Fibroblast of gingiva (primary cell): ENCODE measurements at places on chromosomes 2 and 18.

- DNase-seq, result no peak
These were observed 1139.4 kb upstream of the GYPC start for GRCh38 chr2:125516496-125517109.

GRCh38 chr2:192067631-192068030 is 127.1 kb downstream of the TMEFF2 start:
- no peak for DNase-seq

DNA sequence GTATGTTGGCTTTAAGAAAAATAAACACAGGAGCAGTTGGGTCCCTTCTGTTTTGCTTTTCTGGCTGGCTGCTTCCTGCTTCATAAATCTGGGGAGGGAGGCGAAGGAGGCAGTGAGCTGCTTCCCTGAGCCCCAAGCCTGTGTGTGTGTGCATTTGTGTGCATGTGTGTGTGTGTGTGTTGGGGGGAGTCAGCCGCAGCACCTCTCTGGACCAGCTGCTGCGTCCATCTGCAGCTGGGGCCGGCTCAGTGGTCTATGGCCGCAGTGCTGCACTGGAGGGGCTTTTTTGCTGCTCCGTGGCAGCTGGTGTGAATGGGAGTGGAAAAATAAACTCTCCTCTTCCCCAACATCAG is 192.3 kb downstream of the RNF144A start:
- DNase-seq, result no peak

GRCh38 chr18:49249521-49249920 is 210.9 kb downstream of the DYM start:
- peak; percentile 78 for DNase-seq

- DNase-seq, result peak; percentile 3
These were observed 42.6 kb downstream of the CMPK2 start for GRCh38 chr2:6823111-6823510.

GRCh38 chr2:195531754-195532153 is 125.3 kb upstream of the SLC39A10 start:
- peak; percentile 73 for DNase-seq

DNA sequence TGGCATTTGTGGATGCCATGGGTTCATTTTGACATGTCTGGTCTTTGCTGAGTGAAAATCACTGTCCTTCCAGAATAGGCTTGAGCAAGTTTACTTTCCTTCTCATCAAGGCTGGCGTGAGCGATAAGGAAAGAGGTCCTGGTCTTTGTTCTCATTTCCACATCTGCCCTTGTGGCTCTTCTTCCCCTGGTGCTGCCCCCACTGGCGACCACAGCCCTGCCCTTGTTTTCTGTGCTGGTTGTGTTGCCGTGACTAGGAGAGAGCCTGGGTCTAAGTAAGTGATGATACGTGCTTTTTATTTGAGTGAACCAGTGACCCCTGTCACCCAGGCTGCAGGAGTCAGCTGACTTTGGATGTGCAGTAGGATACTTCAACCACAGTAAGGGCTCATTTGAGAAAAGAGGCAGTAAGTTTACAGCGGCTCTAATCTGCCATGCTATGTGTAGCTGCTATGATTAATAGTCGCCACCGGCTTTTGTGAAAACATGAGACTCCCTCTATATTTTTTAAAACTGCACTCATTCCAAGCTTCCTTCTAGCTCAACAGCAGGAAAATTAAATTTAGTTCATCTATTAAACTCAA is 441.7 kb downstream of the RNF144A start:
- no peak for DNase-seq

- DNase-seq, result no peak
These were observed 125.7 kb upstream of the CYP26B1 start for GRCh38 chr2:72273384-72273783.

DNA sequence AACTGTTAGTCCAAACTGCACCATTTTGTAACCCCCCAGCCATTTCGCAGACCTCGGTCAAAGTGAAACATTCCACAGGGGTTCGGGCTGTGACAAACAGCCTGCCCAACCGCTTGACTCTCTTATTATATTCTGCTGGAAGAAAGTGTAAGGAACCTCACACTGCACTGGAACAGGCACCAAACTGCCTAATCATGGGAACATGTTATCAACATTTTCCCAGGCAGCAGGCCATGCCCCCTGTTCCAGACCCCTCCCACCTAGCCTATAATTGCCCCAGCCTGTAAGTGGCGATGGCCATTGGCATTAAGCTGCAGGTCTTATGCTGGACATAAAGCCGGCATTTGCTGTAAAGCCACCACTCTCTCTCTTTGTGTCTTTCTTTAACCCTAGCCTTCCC is 16.9 kb downstream of the LYG2 start:
- DNase-seq, result no peak

GRCh38 chr2:71846669-71847291 is 300.9 kb downstream of the CYP26B1 start:
- DNase-seq, result peak; percentile 25

- DNase-seq, result no peak
These were observed 26.6 kb downstream of the MEP1B start for GRCh38 chr18:32216390-32216789.

- no peak for DNase-seq
These were observed 951.6 kb upstream of the POU3F3 start for GRCh38 chr2:103902347-103902746.

GRCh38 chr2:150023663-150024062 is 436.1 kb upstream of the MMADHC start:
- DNase-seq, result no peak

DNA sequence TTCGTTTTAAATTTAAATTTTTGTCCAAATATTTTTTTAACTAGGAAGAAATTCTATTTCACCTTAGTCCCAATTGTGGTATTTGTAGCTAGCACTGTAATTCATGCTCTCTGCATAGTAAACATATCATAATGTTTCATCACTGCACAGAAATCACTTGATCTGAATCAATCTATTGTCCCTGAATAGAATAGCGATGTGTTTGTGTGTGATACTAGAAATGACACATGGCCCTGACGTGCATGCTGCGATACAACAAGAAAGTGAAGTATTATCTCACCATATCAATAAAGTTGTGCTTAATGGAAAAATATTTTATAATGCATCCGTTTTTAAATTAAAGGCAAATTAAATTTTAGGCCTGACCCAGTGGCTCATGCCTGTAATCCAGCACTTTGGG is 10.0 kb downstream of the TTL start:
- no peak for DNase-seq

DNA sequence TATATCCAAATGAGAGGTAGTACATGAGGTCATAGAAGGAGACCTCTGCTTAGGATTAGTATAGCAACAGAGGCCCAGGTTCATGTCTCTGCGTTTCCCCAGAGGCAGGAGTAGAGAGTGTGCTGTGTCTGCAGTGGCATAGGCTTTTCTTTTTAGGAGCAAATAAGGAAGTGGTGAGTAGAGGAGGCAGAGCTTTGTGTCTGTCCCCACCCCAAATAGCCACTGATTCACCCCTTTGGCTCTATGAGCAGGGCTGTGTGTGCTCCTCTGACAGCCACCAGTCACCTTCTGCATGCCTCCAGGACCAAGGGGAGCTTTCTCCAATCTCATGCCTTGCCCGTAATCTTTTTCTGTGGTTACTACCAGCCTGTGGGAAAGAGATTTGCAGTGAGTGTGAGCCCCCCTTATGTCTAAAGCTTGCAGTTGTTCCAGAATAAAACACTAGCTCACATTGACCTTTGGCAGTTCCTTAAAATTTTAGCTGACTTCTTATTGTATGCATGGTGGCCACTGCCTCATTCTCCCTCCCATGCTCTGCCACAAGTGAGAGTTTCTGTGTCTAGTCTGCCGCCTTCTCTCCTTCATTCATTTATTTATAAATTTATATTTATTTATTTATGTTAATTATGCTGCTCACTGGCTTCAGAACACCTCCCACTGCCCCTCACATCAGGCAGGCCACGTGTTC is 23.5 kb upstream of the ELAC1 start:
- no peak for DNase-seq

GRCh38 chr2:37599688-37600525 is 71.5 kb downstream of the CDC42EP3 start:
- no peak for DNase-seq

- DNase-seq, result no peak
These were observed 86.0 kb downstream of the COL3A1 start for GRCh38 chr2:189060096-189060642.

GRCh38 chr2:88036182-88036581 is 19.4 kb downstream of the KRCC1 start:
- no peak for DNase-seq

DNA sequence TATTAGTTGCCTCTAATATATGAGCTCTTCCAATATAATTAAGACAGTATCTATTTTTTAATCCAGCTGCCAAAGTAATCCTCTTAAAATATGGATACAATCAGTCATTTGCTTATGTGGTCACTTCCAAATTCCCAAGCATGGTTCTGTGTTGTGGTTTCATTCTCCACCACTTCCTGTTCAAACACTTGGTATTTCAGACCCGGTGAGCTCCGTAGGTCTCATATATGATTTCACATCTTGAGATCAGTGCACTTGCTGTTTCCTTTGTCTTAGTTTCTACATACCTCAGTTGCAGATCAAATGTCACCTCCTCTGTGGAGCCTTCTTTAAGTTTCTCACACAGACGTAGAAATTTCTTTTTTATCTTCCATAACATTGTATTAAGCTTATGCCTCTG is 254.2 kb downstream of the KCNS3 start:
- peak; percentile 12 for DNase-seq

- no peak for DNase-seq
These were observed 621.2 kb upstream of the ACVR2A start for GRCh38 chr2:147223553-147224060.

GRCh38 chr2:42908518-42909200 is 116.3 kb upstream of the HAAO start:
- no peak for DNase-seq

DNA sequence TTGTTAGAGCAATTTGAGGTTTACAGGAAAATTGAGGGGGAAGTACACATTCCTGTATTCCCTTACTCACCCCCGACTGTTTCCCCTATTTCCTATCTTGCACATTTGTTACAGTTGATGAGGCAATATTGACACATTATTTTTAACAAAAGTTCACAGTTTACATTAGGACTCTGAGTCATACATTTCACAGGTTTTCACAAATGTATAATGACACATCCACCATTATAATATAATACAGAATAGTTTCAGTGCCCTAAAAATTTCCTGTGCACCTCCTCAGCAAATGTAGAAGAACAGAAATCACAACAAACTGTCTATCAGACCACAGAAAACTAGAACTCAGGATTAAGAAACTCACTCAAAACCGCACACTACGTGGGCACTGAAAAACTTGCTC is 160.6 kb upstream of the RMP24 start:
- no peak for DNase-seq

DNA sequence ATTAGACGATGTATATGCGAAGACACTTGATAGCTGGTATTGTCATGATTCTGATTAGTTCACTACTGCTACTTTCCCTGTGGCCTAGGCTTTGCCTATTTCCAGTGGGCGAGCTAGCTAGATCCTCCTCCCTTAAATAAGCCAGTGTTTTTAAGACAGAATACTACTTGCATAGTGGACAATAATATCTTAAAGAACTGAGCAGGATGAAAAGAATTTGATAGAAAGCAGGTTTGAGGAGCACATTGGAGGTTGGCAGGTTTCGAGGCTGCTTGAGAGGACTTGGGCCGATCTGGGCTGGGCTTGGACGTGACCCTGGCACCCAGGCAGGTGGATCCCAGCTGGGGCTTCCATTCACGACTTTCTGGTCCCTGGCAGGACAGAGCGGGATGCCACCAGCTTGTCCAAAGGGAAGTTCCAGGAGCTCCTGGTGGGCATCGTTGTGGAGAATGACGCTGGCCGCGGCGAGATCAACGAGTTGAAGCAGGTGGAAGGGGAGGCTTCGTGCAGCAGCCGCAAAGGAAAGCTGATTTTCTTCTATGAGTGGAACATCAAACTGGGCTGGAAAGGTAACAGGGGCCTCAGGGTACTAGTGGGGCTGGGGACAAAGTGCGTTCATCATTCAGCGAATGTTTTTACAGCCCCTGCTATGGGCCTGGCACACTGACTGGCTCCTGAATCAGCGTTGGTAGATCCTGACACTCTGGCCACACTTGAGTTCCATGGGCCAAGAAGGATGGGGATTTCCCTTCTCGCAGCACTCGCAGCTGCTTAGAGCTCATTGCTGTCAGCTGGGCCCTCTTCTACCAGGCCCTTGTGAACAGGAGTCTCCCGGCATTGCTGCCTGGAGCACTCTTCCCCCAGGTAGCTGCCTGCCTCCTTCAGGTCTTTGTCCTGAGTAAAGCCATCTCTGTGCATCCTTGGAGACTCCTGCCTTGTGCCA is 16.9 kb downstream of the C2orf74 start:
- DNase-seq, result peak; percentile 24

DNA sequence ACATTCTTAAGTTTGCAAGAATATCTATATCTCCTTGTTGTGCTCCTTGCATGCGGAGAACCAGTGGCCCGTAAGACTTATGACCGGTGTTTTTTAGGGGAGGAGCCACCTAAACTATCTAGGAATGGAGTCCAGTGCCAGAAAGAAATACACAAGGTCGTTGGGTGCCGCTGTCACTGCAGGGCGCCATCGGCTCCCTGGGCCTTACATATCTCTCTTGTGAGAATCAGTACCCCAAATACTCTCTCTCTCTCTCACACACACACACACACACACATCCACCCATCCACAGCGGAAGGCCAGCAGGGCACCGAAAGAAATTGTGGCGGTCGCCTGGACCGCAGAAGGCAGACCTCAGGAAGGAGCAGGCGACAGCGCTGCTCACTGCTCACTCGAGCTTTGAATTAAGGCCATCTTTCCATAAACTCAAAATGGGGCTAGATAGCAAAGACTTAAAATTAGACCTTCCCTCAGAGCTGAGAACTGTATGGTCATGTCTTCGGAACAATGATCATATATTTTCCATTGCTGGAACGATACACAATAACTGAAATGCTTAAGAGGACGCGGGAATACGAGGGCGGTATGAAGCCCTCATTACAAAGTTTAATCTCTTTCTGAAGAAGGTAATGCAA is 10.4 kb downstream of the NR4A2 start:
- no peak for DNase-seq

- DNase-seq, result no peak
These were observed 19.5 kb downstream of the PLEK start for GRCh38 chr2:68384485-68385107.
